ENCODE measurements at places on chromosomes 16 and 17. TPM values are rescaled to one million over a fixed set of nuclear protein-coding genes. Genes with fewer than 3 reads are reported as not detected.

GRCh38 chr17:1490643-1491442, 1.6 kb downstream of the MYO1C start:
- DNase-seq, result no peak

Gene HOXB8
- not detected for total RNA-seq

DNA sequence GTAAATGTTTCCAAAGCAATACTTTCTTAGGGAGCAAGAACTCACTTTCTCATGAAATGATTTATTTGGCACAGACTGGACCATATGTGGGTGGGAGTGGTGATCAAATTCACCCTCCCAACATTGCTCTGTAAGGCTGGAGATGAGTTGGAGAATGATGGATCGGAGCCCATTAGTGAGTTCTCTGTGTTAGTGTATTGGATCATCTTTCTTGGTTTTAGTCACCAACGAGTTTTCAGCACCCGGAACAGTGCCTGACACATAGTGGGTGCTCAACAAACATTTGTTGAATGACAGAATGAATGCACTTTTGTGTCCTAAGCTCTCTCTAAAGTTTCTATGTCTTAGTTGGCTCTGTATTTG, 104.5 kb upstream of the FAM20A start:
- DNase-seq, result no peak

- DNase-seq, result no peak
Measured at GRCh38 chr17:50882851-50883250, 16.7 kb upstream of the TOB1 start.

GRCh38 chr16:30896889-30897733, 697 bp downstream of the CTF1 start:
- peak; percentile 98 for DNase-seq

DNA sequence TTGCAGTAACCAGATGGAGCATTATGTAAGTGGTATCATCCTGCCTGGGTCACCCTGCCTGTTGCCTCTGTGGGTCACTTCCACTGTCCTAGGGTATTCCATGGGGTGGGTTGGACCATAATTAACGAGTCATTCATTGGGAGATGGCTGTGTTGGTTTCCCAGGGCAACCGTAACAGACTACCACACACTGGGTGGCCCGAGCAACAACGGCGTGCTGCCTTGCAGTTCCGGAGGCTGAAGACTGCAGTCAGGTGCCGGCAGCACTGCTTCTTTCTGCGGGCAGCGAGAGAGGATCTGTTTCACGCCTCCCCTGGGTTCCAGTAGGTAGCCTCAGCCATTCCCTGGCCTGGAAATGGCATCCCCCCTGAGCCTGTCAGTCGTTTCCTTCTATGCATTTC, 28.9 kb upstream of the CMIP start:
- DNase-seq, result no peak

- DNase-seq, result no peak
Measured at GRCh38 chr16:89536886-89537548, 23.5 kb upstream of the RPL13 start.

- no peak for DNase-seq
Measured at GRCh38 chr16:48383877-48384519, 1.2 kb downstream of the SIAH1 start.

Gene NPW
- not detected for total RNA-seq

Gene MEFV
- 1.3 TPM for total RNA-seq

GRCh38 chr17:6930749-6931148, 65.1 kb upstream of the ALOX12 start:
- no peak for DNase-seq
